GF-D8 (cell line): ENCODE measurements at places on chromosomes 1 and 21.
A peak's percentile ranks its signal among the peaks of the same experiment; 100 is the strongest.

- no peak for DNase-seq
Measured at GRCh38 chr1:38050397-38051078, 3.9 kb upstream of the POU3F1 start.

GRCh38 chr1:229162825-229163515 lies 107.9 kb upstream of the RAB4A start:
- no peak for DNase-seq

DNA sequence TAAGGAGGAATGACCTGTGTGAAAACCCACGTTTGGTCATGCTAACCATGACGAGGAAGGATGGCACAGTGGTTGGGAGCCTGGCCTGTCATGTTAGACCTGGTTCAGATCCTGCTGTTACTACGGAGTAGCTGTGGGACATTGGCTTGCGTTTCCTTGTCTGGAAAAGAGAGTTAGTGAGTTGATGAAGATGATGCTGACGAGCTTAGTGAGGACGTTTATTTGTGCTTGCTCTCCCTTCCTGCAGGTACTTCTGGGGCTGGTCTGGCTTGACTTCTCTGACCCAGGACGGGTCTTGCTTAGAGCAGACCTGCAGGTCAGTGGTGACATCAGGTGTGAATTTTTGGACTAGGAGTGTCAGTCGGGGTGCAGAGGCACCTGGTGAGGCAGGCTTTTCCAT lies 14.7 kb downstream of the GALNT2 start:
- DNase-seq: no peak

DNA sequence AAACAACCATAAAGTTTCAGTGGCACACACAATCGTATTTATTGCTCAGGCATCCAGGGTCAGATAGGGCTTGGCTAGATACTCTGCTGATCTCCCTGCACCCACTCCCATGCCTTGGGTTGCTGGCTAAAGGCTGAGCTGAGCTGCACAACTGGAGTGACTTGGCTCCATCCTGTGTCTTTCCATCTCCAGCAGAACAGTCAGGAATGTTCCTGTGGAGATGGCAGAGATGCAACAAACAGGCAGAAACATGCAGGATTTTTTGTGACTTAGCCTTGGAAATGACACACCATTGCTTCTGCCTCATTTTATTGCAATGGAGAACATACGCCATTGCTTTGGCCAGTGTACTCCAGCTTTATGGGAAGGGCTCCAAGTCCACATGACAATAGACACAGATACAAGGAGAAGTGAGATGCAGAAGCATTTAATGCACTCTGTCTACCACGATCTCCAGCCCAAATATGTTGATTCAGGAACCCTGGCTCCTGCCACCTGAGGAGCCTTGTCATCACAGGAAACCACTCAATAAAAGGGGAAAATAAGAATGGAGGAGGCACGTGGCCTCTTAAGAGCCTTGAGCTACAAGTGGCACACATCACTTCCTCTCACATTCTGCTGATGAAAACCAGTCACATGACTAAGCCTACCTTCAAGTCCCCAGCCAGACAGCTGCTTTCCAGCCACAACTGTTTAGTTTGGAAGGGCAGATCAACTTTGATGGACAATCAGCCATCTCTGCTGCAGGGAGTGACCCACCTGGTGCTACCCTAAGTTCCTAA lies 10.1 kb upstream of the GUCA2B start:
- no peak for DNase-seq

- no peak for DNase-seq
Measured at GRCh38 chr1:94259635-94260289, 22.4 kb upstream of the ARHGAP29 start.

DNA sequence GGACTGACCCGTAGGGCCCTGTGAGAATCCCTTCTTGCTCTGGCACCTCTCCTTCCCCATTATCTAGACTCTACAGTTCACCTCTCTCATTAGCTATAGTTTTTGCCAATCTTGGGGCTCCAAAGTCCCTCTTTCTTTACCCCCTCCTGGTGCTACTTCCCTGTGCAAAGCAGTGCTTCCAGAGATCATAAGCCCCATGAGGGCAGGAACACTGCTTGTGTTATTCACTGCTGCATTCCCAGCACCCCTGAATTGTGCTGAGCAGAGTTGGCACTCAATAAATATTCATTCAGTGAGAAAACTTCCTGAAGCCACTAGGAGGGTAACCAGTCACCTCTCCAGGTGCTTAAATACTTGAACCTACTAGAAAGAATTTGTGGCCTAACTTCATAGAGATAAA lies 2.1 kb upstream of the H3-3A start:
- no peak for DNase-seq

- DNase-seq: no peak
Measured at GRCh38 chr21:41777951-41778815, 11.3 kb upstream of the RIPK4 start.

DNA sequence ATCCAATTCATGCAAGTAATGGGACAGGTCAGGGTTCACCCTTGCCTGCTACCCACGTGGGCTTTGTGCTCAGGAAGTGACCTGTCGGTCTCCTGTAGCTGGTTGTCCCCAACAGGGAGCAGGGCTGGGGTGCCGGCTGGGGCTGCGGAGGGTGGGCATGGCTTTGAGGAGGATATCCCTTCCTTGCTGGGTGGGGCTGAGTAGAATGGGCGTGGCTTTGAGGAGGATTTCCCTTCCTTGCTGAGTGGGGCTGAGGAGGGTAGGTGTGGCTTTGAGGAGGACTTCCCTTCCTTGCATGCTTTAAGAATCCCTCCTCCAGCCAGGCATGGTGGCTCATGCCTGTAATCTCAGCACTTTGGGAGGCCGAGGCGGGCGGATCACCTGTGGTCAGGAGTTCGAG lies 151.3 kb downstream of the CLIC6 start:
- no peak for DNase-seq

DNA sequence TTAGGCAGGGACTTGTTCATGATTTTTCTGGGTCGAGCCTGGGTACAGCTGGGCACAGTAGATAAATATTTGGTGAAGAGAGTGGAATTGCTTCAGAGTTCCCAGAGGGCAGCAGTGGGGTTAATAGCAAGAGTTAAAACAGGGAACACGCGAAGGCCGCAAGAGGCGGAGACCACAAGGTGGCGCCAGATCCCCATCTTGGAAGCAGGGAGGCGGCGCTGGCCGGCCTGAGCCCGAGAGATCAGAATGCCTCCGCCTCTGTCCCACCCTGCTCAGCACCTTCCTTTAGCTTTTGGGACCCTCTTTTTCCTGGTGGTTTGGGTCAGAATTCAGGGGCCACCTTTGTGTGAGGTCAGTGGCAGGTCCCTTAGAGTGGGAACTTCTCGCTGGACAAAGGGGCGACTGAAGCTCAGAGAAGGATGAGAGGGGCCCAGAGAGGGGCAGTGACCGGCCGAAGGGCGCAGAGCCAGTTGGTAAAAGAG lies 6.5 kb upstream of the PADI2 start:
- DNase-seq: peak; percentile 43

DNA sequence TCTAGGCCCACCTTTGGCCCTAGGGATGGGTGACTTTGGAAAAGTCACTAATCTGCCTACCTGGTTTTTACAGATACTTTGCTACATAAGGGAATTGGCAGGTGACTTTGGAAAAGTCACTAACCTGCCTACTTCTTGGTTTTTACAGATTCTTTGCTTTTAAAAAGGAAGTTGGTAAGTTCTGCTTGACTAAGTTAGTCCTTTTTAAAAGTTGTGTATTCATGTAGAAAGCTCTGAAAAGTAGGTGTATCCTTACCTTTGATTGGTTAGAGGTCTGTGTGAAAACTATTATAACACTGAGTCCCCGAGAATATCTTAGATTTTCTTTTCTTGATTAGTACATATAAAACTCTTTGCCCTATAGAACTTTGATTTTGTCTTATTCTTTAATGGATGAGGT lies 12.4 kb downstream of the ATF6 start:
- DNase-seq: no peak

GRCh38 chr21:16676391-16676790 lies 836.5 kb upstream of the CXADR start:
- DNase-seq: no peak

DNA sequence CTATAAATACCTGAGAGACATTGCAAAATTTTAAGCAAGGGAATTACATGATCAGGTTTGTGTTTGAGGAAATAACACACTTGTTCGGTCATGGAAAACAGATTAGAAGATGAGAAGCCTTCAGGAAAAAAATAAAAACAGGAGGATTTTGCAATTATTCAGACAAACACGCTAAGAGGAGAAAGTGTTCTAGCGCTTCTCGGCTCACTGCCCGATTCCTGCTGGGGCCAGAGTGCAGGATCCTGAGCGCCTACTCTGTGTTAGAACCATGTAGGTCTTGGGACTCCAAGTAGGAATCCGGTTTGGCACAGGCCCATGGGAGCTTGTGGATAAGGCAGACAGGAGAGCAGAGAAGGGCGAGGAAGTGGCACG lies 8.1 kb upstream of the PRELP start:
- DNase-seq: no peak

- DNase-seq: no peak
Measured at GRCh38 chr1:6094246-6094645, 48.6 kb downstream of the KCNAB2 start.

GRCh38 chr1:213327017-213327667 lies 276.1 kb downstream of the RPS6KC1 start:
- peak; percentile 4 for DNase-seq

- no peak for DNase-seq
Measured at GRCh38 chr1:40745176-40745575, 38.4 kb upstream of the KCNQ4 start.

DNA sequence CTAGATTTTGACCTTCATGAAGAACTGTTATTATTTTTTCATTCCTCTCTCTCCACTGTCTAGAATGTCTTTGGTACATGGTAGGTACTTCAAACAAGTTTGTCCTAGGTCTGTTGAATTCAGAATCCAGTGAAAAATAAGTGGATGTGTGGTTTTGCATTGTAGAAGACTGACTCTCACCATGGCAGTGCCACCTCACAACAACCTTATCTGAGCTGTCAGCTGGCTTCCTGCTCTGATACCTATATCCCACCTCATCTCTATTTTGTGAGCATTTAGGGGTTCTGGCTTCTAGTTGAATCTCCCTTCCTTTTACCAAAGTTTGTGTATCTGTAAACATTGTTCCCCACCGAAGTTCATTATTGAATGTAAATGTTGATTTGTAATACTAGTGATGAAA lies 9.1 kb downstream of the SWT1 start:
- no peak for DNase-seq

- DNase-seq: no peak
Measured at GRCh38 chr21:26892151-26892550, 46.9 kb upstream of the ADAMTS1 start.

GRCh38 chr21:22880573-22880972 lies 1882.4 kb downstream of the NCAM2 start:
- no peak for DNase-seq

GRCh38 chr1:67733681-67734322 lies 48.8 kb downstream of the GADD45A start:
- no peak for DNase-seq

GRCh38 chr1:231827337-231828105 lies 200.9 kb downstream of the DISC1 start:
- no peak for DNase-seq

- DNase-seq: no peak
Measured at GRCh38 chr1:100502052-100502792, 35.7 kb upstream of the GPR88 start.

GRCh38 chr1:180510882-180511281 lies 8.5 kb upstream of the ACBD6 start:
- no peak for DNase-seq

- DNase-seq: no peak
Measured at GRCh38 chr1:195709821-195710220, 898.4 kb downstream of the KCNT2 start.

DNA sequence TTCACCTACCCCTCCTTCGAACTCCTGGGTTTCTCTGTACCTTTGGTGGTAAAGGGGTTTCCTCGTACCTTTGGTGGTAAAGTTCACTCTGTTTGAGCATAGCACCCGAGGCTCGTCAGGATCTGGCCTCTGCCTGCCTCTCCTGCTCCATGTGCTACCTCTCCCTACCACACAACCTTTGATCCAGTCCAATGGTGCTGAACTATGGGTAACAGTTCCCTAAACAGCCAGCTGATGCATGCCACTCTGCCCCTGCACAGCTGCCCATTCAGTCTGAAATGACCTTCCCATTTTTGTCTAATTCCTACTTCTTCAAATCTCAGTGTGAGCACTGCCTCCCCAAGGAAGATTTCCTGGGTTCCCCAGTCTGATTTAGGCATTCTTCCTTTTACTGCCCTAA lies 14.0 kb downstream of the OVAAL start:
- no peak for DNase-seq

GRCh38 chr1:38743184-38743583 lies 116.4 kb downstream of the RRAGC start:
- DNase-seq: no peak

DNA sequence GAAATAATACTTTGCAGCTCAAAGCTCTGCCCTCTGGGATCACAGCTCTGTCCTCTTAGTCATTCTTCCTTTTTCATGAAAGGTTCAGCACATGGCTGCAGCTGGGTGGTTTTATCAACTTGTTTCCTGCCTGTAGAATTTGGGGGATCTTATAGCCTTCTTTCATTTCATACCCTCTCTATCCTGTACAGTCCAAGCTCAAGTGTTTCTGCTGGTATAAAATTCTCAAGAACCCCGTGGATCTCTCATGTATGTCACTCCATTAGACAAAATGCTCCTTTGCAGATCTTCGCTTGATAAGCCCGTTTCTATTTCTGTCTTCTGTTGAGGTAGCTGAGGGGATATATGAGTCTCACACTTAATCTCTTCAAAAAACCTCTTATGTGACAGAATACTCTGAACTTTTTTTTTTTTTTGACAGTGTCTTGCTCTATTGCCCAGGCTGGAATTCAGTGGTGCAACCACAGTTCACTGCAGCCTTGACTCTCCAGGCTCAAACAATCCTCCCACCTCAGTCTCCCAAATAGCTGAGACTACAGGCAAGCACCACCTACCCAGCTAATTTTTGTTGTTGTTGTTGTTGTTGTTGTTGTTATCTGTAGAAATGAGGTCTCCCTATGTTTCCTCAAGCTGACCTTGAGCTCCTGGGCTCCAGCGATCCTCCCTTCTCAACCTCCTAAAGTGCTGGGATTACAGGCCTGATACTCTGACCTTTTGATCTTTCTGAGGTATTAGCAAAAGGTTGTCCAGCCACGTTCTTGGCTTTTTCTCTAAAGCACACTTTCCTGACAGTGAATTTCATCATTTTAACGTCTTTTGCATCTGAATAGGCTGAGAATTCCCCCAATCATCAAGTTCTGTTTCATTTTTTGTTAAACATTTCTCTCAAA lies 24.6 kb upstream of the COL9A2 start:
- DNase-seq: no peak

DNA sequence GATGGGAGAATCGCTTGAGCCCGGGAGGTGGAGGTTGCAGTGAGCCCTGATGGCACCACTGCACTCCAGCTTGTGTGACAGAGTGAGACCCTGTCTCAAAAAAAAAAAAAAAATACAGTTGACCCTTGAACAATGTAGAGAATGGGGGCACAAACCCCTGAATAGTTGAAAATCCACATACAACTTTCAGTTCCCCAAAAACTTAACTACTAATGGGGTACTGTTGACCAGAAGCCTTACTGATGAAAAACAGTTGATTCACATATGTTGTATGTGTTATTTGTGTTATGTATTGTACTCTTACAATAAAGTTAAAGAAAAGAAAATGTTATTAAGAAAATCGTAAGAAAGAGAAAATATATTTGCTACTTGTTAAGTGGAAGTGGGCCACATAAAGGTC lies 51.2 kb upstream of the COA6 start:
- no peak for DNase-seq
